Stimulated activated CD8-positive, alpha-beta memory T cell treated with anti-CD3 and anti-CD28 coated beads, Interleukin-2, amount 100 ng/mL, for 1 hour (primary cell): ENCODE measurements at places on chromosomes 3 and 15.

DNA sequence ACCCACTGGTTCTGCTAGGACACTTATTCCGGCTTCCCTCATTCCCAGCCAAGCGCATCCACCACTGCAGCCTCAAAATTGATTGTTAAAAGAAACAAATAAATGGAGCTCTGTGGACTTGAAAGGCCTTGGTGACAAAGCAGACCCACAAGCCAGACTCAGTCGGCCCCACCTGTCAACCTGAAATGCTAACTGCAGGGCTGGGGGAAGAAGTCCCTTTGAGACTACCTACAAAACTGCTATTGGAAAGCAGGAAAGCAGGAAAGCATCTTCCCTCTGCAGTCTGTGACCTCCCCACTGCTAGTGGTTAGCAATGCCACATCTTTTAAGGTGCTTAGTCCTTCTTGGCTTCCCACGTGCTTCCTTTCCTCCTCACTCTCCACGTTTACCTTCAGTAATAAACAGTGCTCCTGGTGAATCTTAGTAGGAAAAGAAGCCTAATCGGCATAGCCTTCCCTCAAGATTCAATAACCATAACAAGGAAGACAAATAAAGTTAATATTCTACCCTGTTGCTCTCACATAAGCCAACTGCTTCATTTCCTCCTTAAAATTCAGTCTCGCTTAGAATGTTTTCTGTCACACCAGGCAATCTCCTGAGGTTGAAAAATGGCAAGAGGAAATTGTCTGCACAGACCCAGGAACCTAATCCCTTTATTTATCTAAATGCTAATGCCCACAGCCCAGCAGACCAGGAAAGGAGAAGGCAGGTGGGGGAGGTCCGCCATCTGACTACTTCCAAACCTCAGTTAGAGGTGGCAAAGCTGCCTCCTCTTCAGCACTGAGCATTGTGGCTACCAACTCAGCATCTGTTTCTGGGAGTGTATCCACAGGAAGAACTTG is 296.2 kb downstream of the NEK10 start:
- no peak for DNase-seq

DNA sequence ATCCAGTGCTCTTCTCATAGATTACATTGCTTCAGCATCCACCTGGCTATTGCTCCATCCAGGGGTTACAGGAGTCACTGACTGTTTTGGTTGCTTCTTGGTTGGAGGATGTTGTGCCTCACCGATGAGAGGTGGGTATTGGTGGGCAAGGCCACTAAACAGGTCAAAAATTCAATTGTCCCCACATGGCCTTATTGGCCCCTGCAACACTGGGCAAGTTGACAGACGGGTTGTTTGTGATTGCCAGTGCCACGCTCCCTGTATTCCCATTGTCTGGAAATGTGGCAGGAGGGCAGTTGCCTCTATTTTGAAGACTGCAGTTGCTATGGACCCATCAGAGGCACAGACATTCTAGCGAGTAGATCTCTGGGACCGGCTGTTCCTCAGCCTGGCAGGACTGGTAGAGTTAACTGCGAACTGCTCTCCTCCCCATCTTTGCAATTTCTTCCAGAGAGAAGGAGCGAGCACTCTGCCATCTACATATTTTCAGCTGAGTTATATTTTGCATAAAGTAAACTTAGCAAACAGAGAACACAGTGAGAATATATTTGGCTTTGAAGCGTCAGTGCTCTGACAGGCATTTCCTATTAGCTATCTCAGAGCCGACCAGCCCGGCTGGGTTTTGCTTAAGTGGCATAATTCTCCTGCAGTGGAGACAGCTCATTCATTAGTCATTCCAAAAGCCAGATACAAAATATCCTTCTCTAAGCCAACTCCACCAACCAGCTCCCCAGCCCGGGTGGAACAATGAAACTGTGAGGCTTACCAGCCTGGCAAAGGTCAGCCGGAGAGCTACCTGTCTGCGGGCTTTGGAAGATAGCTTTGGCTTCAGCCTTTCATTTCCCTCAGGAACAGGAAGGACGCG is 26.0 kb upstream of the MAGEF1 start:
- no peak for DNase-seq

DNA sequence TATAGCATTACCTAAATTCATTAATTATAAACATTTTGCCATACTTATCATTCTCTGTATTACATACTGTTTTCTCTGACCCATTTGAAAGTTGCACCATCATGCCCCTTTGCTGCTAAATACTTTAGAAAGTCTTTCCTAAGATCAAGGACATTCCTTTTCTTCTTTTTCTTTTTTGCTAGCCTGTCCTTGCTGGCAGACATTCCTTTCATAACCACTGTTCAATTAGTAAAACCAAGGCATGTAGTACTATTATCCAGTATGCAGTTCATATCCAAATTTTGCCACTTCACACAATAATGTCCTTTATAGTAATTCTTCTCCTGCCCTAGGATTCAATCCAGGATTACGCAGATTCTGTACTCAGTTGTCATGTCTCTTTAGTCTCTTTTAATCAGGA is 321.0 kb upstream of the C2CD4B start:
- DNase-seq = no peak

DNA sequence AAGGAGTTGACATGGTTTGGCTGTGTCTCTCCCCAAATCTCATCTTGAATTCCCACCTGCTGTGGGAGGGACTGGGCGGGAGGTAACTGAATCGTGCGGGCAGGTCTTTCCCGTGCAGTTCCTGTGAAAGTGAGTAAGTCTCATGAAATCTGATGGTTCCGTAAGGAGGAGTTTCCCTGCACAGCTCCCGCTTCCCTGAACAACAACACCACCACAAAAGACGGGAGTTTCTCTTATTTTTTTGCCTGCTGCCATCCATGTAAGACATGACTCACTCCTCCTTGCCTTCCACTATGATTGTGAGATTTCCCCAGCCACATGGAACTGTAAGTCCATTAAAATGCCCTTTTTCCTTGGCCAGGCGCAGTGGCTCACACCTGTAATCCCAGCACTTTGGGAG is 22.7 kb downstream of the XXYLT1 start:
- DNase-seq = no peak

- DNase-seq = no peak
Observed at GRCh38 chr15:76209942-76210341, 101.3 kb downstream of the ETFA start.

- DNase-seq = no peak
Observed at GRCh38 chr3:12286927-12287726, 1.7 kb upstream of the PPARG start.

DNA sequence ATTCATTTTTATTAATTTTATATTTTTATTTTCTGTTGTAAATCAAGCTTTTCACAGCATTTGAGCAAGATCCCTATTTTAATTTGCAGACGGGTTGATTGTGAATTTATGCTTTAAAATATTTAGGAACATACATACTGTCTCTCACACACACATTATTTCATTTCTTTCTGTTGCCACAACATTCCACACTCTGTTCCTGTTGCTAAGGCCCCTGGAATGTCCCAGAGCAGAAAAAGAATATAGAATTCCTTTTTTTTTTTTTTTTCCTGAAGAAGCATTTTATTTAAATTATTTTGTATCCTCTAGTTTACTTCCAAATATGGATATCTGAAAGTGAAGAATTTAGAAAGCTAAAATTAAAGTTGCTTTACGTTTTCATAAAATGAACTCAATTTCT is 36.8 kb upstream of the SCAANT1 start:
- DNase-seq = no peak

GRCh38 chr3:30895329-30895728 is 868 bp upstream of the GADL1 start:
- DNase-seq = no peak

DNA sequence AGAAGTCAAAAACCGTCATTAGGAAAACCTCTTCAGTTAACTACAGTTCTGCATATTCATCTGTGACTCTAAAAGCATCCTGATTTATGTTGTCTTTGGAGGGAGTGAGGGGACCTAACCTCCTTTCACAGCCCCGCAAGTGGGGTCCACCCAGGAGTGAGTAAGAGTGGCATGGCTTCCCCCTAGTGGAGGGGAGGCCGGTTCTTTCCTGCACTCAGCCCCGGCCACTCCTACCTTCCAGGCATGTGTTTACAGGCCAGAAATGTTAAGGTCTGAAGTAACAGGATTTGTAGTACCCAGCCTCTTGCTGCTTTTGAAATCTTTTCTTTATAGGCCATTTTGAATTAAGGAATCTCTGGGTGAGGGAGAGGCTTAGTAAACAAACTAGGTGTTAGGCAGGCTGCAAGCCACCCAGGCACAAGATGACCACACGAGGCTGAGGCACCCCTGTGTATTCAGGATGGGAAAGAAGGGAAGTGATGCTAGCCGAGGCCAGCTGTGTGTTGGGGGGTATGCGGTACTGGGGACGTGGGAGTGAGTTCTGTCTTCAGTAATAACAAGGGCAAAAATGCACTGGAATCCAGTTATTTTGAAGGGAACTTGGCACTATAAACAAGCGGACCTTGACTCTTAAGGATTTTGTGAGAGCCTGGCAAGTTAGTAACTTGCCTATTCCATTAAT is 50.5 kb downstream of the CTDSPL start:
- no peak for DNase-seq

GRCh38 chr15:40695469-40695890 is 506 bp downstream of the RAD51 start:
- no peak for DNase-seq

- DNase-seq = no peak
Observed at GRCh38 chr15:73786538-73786937, 33.4 kb upstream of the INSYN1 start.

- DNase-seq = no peak
Observed at GRCh38 chr3:17158941-17159682, 274.4 kb downstream of the PLCL2 start.

- no peak for DNase-seq
Observed at GRCh38 chr3:163166197-163166596, 1669.6 kb downstream of the OTOL1 start.

- DNase-seq = no peak
Observed at GRCh38 chr3:174620138-174620537, 239.0 kb upstream of the NAALADL2 start.

GRCh38 chr3:160141485-160142185 is 83.6 kb upstream of the C3orf80 start:
- DNase-seq = no peak

GRCh38 chr15:62280625-62281024 is 115.5 kb upstream of the C2CD4B start:
- DNase-seq = no peak

GRCh38 chr3:119700920-119701734 is 1.7 kb upstream of the CFAP91 start:
- DNase-seq = no peak

DNA sequence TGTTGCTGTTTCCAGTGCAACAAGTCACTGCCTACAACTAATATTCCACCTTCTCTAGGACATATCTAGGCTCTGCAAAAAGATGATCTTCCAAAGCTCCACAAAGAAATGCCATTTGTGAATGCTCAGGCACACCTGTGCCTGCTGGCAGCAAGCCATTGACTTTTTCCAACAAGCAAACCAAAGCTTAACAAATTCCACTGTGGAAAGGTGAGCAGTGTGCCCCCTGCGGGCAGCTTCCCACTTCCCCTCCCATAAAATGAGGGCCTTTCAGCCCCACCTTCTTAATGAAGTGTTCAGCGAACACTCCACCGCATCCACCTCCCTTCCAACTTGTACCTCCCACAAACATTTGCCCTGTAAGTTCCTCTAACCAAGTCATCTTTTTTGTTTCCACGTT is 157.5 kb upstream of the SLC24A5 start:
- no peak for DNase-seq

DNA sequence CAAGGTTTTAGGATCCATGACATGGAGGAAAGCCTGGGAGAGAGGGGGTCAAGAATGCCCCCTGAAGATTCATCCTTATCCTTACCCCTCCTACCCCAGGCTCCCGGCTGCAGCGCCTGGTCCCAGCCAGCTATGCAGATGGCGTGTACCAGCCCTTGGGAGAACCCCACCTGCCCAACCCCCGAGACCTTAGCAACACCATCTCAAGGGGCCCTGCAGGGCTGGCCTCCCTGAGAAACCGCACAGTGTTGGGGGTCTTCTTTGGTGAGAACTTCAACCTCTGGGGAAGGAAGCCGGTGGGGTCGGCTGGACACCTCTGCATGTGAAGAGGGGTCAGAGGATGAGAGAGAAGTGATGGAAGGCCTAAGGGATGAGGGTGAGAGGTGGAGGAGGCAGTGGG is 4.3 kb downstream of the DUOX1 start:
- DNase-seq = no peak

GRCh38 chr15:74802862-74803447 is 9.7 kb upstream of the LMAN1L start:
- DNase-seq = no peak

DNA sequence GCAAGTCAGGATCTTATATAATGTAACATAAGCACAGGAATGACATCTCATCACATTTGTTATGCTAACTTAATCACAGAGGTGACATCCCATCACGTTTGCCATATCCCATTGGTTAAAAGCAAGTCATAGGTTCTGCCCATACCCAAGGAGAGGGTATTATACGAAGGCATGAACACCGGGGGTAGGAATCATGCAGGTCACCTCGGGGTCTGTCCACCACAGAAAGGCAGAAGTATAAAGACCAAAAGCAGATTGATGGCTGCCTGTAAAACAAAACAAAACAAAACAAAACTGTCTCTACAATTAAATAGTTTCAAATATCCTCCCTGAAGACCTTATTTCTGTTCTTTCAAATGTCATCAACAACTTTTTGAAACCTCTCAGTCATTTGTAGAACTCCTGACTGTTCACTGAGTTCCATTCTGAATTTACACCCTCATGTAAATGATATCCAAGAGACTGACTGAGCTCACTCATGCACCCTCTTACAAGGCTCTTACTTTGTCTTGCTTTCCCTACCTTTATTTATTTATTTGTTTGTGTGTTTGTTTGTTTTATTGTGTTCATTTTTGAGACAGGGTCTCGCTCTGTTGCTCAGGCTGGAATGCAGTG is 22.7 kb upstream of the ZNF639 start:
- DNase-seq = no peak

GRCh38 chr15:88453651-88454050 is 13.5 kb downstream of the MRPL46 start:
- no peak for DNase-seq

- no peak for DNase-seq
Observed at GRCh38 chr3:100019719-100020118, 94.6 kb downstream of the FILIP1L start.

DNA sequence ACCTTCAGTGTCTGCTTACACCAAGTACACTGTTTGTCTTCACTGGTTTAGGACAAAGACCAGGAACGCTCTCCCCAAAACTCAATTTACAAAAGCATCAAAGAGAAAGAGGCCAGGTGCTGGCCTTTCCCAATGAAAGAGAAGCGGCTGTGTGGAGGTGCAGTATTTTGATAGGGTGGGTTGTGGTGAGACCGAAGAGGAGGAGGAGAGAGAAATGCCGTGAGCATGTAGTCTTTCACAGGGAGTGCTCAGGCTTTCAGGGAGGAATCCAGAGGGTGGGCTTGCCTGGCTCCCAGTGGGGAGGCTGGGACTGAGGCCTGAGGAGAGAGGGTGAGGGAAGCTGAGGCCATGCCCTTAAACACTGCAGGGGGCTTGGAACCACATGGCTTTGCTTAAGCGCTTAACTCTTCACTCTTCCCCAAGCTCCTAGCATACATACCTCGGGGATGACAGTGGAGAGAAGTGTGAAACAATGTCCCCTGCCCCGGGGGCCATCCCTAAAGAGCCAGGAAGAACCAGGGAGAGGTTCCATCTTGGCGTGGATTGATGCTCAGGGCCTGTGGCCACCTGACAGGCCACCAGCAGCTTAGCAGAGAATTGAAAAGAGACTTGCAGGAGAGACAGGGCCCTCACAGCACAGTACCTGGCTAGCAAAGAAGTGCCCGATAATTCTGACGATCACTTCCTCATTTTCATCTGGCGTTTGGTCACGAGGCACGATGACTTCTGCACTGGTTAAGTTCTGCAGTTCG is 60.5 kb downstream of the SENP2 start:
- DNase-seq = no peak

GRCh38 chr3:179071027-179071322 is 634 bp downstream of the ZMAT3 start:
- no peak for DNase-seq
